ENCODE measurements at places on chromosomes 11 and 22.
A peak's percentile ranks its signal among the peaks of the same experiment; 100 is the strongest.

- DNase-seq, result no peak
Measured at GRCh38 chr11:117681438-117681837, 115.6 kb downstream of the DSCAML1 start.

- no peak for DNase-seq
Measured at GRCh38 chr22:25718135-25718840, 23.7 kb upstream of the MYO18B start.

- no peak for DNase-seq
Measured at GRCh38 chr11:995752-996420, 40.6 kb downstream of the MUC6 start.

- no peak for DNase-seq
Measured at GRCh38 chr22:49944399-49944891, 16.1 kb upstream of the PIM3 start.

GRCh38 chr11:3855808-3856491 is 486 bp downstream of the STIM1 start:
- no peak for DNase-seq

GRCh38 chr22:44277386-44278135 is 35.2 kb downstream of the SHISAL1 start:
- DNase-seq, result no peak

DNA sequence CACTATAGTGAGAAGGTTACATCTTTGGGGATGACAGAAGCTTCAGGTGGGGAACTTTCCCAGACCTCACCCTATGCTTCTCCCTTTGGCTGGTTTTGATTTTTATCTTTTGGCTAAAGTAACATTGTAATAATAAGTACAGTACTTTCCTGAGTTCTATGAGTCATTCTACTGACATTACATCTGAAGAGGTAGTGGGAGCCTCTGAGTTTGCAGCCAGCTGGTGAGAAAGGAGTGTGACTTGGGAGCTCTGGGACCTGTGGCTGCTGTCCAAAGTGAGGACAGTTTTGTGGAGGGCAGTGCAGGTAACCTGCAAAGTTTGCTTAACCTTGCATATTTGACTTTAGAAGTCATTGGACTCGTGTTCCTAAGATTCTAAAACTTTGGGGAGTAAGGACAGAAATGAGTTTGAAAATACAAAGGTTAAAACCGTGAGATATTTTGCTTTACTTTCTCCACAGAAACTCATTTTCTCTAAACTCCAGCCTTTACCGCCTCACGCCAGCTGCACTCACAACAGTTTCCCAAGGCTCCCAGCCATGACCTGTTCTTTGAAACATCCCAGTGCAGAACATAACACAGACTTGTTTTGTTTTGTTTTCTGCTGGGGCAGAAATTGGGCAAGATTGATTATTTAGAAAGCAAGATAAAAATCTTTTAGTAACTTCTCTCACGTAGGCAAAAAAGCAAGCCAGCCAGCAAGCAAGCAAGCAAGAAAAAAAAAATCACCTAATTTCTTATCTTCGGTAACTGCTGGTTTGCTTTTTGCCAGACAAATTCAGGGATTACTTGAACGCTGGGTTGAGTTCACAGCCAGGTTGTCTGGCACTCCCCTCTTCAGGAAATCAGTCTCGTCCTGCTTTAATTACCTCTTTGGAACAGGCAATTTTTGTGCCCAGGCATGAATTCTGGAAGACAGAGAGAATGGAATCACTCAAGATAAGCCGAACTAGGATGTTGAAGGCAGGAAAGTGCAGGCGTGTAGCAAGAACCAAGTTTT is 478.3 kb upstream of the ISX start:
- DNase-seq, result no peak

GRCh38 chr11:115363921-115364320 is 140.3 kb downstream of the CADM1 start:
- no peak for DNase-seq

GRCh38 chr11:113896156-113896879 is 8.3 kb upstream of the HTR3B start:
- no peak for DNase-seq

DNA sequence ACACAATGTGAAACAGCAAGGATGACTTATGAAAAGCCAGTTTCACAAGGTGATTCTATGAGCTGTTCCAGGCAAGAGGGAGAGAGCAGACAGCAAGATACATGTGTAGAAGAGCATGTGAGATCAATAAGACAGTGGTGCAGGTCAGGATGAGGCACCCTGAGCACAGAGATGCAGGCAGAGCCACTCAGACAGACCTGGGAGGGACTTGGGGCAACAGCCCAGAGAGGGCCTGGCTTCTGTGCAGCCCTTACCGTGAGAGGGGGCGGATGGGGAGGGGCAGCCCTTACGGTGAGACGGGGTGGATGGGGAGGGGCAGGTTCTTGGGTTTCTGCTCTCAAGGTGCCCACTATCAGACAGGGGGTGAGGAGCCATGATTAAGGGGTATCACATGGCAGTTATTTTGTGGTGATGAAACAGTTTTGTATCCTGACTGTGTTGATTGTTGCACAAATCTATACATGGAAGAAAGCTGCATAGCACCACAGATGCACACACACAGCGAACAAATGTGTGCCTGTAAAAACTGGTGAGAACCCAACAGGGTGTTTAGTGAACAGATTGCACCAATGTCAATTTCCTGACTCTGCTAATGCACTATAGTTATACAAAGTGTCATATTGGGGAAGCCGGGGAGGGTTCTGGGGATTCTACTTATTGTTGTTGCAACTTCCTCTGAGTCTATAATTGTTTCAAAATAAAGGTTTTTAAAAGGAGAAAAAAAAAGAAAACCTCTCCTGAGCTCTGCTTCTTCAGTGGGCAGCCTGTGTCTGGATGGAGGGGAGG is 5.2 kb upstream of the C22orf42 start:
- DNase-seq, result no peak

- DNase-seq, result no peak
Measured at GRCh38 chr11:130629039-130629438, 180.6 kb downstream of the ADAMTS15 start.

DNA sequence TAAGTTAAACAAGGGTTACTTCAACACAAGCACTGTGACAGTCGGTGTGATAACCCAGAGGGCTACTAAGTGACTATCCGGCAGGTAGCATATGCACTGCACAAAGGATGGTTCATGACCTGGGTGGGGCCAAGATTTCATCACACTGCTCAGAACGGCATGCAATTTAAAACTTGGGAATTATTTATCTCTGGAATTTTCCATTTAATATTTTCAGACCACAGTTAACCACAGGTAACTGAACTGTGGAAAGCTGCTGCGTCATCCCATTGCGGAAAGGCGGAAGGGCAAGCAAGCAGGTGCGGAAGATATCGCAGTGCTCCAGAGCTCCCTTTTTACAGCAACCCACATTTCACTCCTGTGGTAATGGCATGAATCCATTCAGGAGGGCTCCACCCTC is 540.8 kb downstream of the INSC start:
- no peak for DNase-seq

GRCh38 chr11:64659417-64660144 is 63.4 kb downstream of the NRXN2 start:
- DNase-seq, result no peak

- DNase-seq, result peak; percentile 31
Measured at GRCh38 chr11:72758690-72759389, 6.6 kb upstream of the ARAP1 start.

- no peak for DNase-seq
Measured at GRCh38 chr22:11613898-11614755, 3913.9 kb upstream of the OR11H1 start.

DNA sequence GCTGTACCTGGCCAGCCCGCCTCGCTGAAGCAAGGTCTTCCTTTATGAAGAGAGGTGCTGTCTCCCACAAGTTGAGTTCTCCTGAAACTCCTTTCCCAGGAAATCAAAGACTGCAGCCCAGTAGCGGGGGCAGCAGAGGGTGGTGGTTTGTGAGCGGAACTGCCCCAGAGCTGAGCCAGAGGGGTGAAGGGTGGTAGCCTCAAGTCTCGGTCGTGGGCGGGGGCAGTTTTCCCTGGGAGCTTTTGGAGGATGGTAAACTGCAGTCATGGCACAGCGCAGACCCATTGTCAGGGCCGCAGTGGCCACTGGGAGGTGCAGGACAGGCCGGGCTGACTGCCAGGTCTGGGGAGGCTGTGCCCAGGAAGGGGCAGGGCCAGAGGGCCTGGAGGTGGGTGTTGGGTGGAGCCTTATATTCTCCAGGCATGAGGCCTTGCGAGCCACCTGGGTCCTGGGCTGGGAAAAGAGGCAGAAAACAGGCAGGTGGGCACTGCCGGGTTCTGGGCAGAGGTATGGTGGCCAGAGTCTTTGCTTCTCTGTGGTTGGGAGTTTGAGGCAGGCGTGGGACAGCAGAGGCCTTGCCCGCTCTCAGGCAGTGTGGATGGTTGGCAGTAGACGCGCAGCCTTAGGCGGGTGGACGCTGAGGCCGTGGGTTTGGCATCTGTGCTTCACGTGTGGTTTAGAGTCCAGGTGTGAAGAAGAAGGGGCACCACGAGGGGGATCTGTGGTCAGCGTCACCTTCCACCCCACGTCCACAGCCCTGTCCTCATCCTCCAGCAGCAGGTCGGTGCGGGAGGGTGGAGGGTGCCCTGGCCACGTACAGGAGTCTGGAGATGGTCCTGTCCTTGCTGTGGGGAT is 1176.4 kb downstream of the BRD1 start:
- no peak for DNase-seq

DNA sequence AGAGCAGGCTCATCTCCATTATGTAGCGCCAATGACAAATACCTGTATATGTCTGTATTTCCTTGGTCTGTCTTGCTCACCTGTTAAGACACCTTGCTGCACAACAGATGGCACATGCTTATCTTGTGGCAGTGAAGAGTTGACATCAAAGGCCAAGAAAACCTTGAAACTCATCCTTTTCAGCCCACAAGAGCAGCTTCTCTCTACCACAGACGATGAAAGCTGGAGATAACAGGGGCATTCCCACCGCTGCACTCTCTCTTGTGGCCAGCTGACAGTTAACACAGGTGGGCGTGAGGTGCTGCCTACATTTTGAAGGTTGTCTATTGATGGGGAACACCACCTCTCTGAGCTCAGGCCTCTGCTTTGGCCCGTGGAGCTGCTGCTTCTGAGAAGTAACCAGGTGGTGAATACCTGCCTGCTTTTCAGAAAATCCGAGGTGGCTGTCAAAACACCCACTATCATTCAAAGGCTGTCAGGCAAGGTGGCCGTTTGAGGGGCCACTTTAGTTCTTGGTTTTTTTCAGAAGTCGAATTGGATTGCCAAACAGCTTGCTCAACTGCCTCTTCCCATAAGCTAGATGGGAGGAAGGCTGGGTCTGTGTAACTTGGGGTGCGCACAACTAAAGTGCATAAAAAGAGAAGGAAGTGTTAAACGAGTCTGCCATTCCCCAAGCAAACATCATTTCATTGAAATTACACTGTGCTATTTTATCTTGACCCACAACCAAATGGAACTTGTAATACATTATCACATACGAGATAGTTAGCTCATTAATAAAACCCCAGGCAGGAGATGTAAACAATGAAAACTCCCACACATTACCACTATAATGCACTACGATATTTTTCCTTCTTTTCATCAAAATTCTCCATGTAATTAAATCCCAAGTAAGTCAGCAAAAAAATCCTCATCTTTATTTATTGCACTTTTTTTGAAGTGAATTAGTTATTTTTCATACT is 87.1 kb upstream of the RAG2 start:
- DNase-seq, result no peak

DNA sequence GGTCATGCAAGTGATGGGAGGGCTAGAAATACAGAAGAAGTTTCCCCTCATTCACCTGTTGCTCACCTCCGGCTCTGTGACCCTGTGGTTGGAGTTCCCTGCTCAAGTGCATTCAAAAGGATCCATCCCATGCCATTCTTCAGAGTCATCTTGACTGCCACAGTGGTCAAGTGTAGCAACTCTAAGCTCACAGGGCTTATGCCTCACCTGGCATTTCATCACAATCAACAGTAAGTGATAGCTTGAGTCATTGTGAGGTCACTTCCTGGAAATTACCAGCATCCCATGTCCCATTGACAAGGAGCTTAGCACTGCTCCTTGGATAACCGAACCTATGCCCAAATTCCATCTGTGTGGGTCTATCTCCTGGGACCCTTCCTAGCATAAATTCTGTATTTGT is 55.6 kb downstream of the OR4C45 start:
- DNase-seq, result no peak

DNA sequence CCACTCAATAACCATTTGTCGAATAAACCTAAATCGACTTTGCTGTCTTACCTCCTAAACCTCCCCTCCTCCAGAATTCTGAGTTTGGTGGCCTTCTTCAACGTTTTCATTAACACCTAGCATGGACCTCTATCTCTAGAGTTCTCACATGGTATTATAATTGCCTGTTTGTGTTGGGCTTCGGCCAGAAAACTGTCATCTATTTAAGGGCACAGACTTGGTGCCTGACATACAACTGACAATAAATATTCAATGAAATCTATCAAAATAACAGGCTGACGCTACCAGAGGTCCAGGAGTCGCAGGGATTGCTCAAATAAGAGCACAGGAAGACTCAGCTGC is 687 bp downstream of the ALKBH8 start:
- no peak for DNase-seq

Measured in tibial nerve (tissue), 4 donors.